Renal pelvis (tissue), 12 donors: ENCODE measurements at places on chromosomes 6 and 20. TPM values are rescaled to one million over a fixed set of nuclear protein-coding genes. Genes with fewer than 3 reads are reported as not detected.
A peak's percentile ranks its signal among the peaks of the same experiment; 100 is the strongest.

DNA sequence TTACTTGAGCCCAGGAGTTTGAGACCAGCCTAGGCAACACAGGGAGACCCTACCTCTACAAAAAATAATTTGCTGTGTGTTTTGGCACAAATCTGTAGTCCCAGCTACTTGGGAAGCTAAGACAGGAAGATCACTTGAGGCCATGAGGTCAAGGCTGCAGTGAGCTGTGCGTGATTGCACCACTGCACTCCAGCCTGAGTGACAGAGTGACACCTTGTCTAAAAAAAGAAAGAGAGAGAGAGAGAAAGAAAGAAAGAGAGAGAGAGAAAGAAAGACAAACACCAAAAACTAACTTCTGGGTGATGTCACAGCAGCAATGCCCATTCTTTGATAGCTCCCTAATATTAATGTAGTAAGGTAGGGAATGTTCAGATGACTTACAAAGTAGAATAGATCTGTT is 20.4 kb downstream of the USP49 start:
- no peak for DNase-seq

GRCh38 chr6:53603386-53604116 is 58.6 kb upstream of the GCLC start:
- DNase-seq: no peak

GRCh38 chr6:168045706-168046620 is 33.0 kb downstream of the FRMD1 start:
- DNase-seq: no peak

GRCh38 chr20:14948416-14948815 is 611.0 kb upstream of the FLRT3 start:
- no peak for DNase-seq

GRCh38 chr6:137808191-137808590 is 58.9 kb upstream of the TNFAIP3 start:
- DNase-seq: no peak

DNA sequence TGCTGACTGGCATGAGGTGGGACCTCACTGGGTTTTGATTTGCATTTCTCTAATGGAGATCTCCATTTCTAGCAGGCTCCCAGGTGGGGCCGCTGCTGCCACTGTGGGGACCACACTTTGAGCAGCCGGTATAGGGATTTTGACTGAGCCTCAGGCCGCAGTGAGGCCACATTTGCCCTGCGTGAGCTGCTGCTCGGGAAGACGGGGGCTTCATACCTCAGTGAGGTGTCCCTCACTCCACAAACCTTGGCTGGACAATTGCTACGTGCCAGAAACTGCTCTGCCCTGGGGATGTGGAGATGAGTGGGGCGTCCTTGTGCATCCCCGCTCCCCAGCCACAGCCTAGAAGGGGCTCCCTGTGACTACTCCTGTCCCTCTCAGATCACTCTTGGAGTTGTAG is 134.3 kb downstream of the ANKRD60 start:
- DNase-seq: no peak

Gene SLC18B1
- 28.2 TPM for polyA plus RNA-seq

Gene CCM2L
- 8.4 TPM for polyA plus RNA-seq

GRCh38 chr6:111552958-111553357 is 52.7 kb downstream of the TRAF3IP2 start:
- no peak for DNase-seq

- peak; percentile 48 for DNase-seq
Measured at GRCh38 chr6:155693573-155694418, 238.2 kb upstream of the NOX3 start.

- DNase-seq: no peak
Measured at GRCh38 chr6:35181933-35182612, 31.7 kb upstream of the SCUBE3 start.

DNA sequence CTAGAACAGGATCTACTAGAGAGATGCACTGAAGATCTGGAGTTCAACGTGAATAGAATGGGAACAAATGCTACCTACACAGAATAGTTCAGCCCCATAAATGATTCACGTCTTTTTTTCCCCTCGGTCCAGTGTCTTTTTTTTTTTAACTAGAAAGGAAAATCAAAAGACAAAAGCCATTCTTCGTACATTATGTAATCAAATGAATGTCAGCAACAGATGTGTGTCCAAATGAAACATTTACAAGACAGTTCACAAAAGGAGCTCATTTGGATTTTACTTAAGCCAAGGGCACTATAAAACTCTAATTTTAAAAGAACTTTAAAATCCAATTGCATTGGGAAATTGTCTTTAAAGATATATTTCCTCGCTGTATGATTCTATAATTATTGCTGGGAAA is 42.4 kb downstream of the FAM184A start:
- no peak for DNase-seq

DNA sequence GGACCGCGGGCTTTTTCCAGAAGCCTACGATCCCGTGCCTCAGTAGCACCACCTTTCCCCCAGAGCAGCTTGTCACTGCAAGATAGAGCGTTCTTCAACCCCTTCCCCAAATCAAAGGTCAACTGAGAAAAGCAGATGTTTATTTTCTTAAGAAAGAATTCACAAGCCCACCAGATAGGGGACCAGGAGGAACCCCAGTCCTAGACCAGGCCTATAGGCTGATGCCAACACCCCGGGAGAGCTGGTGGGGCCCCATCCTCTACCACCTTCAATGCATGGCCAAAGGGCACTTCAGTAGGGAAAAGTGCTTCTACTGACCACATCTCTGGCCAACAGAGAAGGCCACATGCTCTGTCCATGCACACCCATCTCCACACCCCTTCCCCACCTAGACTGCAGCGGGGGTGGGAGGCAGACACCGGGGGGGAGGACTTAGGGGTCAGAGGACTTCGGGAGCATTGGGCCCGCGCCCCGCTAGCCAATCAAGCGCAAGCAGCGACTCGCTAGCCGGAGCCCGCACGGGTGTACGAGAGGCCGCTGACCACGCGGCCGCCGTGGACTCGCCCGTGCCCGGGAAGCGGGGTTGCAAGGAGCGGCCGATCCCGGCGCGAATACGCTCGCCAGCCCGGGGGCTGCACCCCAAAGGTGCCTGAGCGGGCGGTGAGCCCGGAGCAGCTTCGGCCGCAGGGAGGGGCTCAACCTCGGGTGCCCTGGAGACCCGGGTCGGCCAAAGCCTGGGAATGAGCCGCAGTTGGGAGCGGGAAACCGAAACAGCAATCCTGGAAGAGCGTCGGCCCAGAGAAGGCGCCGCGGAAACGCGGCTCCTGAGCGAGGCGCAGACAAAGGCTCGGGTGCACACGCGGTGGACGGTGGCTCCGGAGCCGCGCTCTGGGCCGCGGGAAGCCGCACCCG is 2.8 kb downstream of the PDE10A start:
- DNase-seq: no peak

Gene NOX3
- polyA plus RNA-seq: 1.8 TPM

Gene SEMG2
- polyA plus RNA-seq: 0.10 TPM

GRCh38 chr20:35021063-35021462 is 65.4 kb downstream of the MYH7B start:
- DNase-seq: no peak

Gene RGS17
- 3.6 TPM for polyA plus RNA-seq

Gene FAM162B
- 3.5 TPM for polyA plus RNA-seq

- DNase-seq: no peak
Measured at GRCh38 chr6:35801148-35801547, 4.0 kb upstream of the LHFPL5 start.

GRCh38 chr6:26445934-26446667 is 5.8 kb downstream of the BTN3A3 start:
- no peak for DNase-seq

Gene PKIB
- 1.6 TPM for polyA plus RNA-seq

GRCh38 chr20:63577317-63577894 is 3.4 kb upstream of the HELZ2 start:
- no peak for DNase-seq

DNA sequence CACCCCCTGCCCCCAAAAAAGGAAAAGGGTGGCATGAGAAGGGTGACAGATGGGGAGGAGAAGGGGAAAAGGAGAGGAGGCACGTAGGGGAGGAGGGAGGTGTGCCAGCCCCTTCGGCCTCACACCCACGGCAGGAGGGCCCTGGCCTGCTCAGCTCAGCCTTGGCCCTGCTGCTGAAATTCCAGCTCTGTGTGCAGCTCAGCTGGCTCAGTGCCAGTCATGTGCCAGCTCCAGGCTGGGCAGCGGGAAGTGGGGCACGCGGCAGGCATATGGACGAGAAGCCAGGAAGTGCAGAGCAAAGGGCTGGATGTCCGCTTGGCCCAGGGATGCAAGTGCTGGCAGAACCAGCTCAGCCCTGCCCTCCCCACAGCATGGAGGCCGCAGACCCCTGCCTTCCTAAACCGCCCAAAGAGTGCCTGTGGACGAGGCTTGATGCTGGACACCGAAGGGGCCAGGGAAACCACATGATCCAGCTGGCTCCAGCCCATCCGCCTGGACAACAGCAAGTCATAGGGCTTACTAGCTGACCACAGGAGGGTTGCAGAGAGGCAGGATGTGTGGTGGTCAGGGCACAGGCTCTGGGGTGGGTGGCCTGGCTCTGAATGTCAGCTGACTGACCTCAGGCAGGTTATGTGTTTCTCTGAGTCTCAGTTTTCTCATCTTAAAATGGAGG is 60.2 kb downstream of the NOL4L start:
- DNase-seq: no peak

DNA sequence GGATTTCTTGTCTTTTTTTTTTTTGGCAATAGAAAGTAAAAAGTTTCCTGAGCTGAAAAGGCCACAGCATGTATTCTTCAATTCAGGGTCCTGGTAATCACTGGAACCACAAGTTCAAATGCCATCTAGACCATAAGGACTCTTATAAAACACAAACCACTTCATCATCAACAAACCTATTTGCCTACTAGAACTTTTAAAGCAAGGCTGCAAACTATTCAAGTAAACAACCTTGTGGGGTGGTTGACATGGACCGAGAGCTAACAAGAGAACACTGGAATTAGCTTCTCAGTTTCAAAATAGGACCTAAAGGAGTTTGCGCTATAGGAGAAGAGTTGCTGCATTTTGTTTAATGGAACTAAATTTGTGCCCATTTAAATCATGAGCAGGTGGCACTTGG is 215.9 kb downstream of the ATXN1 start:
- DNase-seq: no peak

Gene TCF19
- 21.4 TPM for polyA plus RNA-seq
